ENCODE measurements at places on chromosomes 13 and 19.

- DNase-seq = no peak
Observed at GRCh38 chr19:45161738-45162607, 1.2 kb upstream of the NKPD1 start.

GRCh38 chr19:35754370-35755130 lies 2.3 kb downstream of the HSPB6 start:
- no peak for DNase-seq

- no peak for DNase-seq
Observed at GRCh38 chr13:107518292-107518691, 697.0 kb downstream of the LIG4 start.

DNA sequence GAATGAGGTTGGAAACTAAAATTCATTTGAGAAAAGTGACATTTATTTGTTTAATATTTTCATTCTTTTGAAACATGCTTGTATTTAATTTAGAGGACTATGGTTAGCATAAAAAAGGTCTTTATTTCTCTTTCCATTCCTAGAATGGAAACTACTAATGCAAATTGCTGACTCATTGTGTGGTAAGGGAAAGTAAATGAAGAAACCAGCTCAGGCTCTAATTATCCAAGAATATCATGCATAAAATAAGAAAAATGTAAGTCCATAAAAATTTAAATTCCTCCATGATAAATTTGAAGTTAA lies 777.0 kb upstream of the SLITRK1 start:
- no peak for DNase-seq

- DNase-seq = no peak
Observed at GRCh38 chr19:2720777-2721569, at the start of gene DIRAS1. TSS of gene DIRAS1 (minus strand) at chr19:2721372. CDS start at chr19:2717806, 3,566 bp downstream.

DNA sequence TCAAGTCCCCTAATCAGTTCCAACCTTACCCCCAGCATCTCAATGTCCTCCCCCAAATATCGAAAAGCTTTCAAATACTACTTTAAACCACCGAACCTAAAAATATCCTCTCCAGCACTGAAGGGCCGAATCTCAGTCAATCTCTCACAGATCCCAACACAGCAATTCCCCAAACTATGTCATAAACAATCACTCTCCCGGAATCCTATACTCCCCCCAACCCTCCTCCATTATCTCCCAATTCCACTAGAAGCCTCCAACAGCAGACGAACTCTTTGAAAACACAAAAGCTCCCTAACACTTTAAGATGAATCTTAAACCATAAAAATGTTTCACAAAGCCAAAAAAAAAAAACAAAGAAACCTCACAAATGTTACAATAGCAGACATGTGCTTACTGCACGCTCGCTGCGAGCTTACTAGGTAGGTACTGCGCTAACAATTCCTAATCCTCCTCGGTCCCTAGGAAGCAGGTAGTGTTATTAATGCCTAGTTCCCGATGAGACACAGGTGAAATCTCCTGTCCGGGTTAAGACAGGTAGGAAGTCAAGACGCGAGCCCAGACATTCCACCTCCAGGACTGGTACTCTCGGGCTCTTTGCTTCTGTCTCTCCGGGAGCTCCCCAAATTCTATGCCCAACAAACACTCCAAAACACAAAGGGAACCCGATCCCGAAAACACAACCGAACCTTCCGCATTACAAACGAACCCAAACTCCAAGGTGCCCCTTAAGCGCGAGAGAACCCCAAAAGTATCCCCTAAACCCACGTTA lies 14.2 kb downstream of the FBXO46 start:
- DNase-seq = no peak

- DNase-seq = peak; percentile 84
Observed at GRCh38 chr13:77697217-77698103, at the start of gene SLAIN1. TSS of gene SLAIN1 (plus strand) at chr13:77697687. CDS start at chr13:77697914, 227 bp downstream.

DNA sequence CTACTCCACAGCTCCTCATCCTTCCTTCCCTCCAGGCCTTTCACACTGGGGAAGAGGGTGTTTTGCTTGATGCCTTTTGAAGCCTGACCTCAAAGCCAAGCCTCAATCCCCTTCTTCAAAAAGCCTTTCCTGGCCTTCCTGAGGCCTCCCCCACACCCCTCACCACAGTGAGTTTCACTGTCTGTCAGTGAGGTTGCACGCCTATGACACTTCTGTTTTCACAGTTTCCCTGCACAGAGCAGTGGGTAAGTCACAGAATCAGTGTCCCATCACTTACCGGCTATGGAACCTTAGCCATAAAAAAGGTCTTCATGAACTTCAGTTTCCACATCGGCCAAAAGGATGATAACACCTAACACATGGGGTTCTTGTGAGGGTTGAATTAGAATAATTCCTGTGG lies 371.4 kb downstream of the UQCRFS1 start:
- DNase-seq = no peak

Data from activated CD8-positive, alpha-beta memory T cell treated with anti-CD3 and anti-CD28 coated beads, Interleukin-2, amount 50 U/mL, for 4 hours (primary cell).